ENCODE measurements at places on chromosomes 12 and 14. TPM values are rescaled to one million over a fixed set of nuclear protein-coding genes. Genes with fewer than 3 reads are reported as not detected.

- DNase-seq, result no peak
Observed at GRCh38 chr14:63224196-63224595, 20.0 kb downstream of the RHOJ start.

DNA sequence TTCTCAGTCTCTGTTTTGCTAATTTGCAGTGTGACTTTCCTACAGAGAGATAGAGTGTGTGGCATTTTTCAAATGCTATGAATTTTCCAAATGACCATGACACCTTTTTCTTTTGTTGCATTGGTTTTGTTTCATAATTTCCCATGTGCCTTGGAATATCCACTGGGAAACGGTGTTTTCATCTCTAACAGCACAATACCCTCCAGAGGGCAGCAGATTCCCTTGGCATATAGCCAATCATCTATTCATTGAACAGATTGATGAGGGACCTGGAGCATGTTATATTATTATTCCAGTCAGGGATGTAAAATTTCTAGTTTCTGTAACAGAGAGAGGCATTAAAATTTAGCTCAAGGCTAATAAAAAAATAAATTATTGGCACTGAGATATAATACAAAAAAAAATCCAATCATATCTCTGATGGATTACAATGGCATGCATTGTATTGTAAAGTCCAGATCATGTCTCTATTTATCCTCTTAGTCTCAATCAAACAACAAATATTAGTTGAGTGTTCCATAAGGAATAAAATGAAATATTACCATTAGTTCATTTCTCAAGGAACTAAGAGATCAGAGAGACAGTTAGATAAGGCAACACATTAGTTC, 29.6 kb upstream of the NTN4 start:
- DNase-seq, result peak; percentile 62

GRCh38 chr12:21795648-21796328, 21.3 kb upstream of the KCNJ8 start:
- no peak for DNase-seq

GRCh38 chr12:23659131-23659530, 290.3 kb downstream of the SOX5 start:
- no peak for DNase-seq

- peak; percentile 2 for DNase-seq
Observed at GRCh38 chr12:43937947-43938346, 102.1 kb downstream of the TMEM117 start.

DNA sequence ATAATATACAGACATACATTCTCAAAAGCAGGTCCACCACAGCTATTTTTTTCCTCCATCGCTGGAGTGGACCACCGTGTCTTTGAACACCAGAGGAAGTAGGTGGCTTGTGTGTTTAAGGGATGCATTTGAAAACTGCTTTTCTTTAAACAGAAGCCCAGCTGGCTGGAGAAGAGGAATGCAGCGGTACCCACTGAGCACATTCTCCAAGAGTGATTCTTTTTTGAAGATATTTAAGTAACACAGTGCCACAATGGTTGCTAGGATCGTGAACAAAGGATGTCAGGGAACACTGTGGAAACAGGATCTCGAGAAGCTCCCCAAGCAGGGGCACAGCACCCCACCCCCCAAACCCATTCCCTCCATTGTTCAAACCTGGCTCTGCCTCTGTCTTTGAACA, 286.6 kb upstream of the PWP1 start:
- DNase-seq, result no peak

DNA sequence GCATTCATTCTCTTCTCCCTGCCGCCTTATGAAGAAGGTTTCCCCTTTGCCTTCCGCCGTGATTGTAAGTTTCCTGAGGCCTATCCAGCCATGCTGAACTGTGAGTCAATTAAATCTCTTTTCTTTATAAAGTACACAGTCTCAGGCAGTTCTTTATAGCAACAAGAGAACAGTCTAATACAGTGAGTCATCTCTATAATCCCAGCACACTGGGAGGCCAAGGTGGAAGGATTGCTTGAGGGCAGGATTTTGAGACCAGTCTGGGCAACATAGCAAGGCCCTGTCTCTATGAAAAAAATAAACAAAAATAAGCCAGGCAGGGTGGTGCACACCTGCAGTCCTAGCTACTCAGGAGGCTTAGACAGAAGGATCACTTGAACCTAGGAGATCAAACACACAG, 259.9 kb downstream of the CEP128 start:
- no peak for DNase-seq

GRCh38 chr14:56378475-56378877, 201.1 kb upstream of the TMEM260 start:
- DNase-seq, result no peak

PPP1R1A gene
- 0.20 TPM for total RNA-seq

FGF6 gene
- total RNA-seq, result not detected

CIT gene
- 11.7 TPM for total RNA-seq

CLMN gene
- 16.2 TPM for total RNA-seq

BMP4 gene
- total RNA-seq, result 56.4 TPM

Measured in HepG2 (cell line).